ENCODE measurements at places on chromosomes 1 and 21. TPM values are rescaled to one million over a fixed set of nuclear protein-coding genes. Genes with fewer than 3 reads are reported as not detected.

LYPD8 gene
- not detected for total RNA-seq

KCNJ9 gene
- 0.11 TPM for total RNA-seq

OR2T11 gene
- not detected for total RNA-seq

DNA sequence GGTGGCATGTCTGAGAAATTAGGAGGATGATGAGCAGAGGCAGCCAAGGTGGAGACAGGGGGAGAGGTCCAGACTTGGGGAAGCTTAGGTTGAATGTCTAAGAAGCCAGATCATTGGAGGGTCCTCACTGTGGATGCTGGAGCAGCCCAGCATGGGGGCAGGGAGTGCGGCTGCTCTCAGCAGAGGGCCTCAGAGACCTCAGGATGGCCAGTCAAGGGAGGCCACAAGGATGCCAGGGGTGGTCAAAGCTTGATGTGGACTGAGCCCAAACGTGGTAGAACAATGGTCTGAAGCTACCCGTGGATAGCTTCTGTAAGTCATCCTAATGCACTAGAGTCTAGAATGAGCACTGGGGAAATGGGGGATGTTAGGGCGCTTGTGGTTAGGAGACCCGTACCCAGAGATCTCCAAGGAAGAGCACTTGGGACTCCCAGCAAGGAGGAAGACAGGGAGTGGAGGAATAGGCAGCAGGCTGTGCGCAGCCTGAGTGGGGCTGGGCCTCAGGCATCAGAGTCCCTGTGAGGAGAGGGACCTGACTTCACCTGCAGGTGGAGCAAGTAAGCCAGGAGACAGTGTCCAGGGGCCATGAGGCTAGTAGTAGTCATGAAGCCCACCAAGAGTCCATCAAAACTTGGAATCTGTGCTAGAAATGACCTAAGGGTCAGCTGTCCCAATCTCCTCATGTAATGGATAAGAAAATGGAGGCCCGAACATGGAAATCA lies 4.3 kb upstream of the S100A9 start:
- H3K4me3 ChIP-seq = no peak overlapping the region

GRCh38 chr21:15669247-15669646 lies 60.5 kb upstream of the USP25 start:
- no peaks in the 10 kb centered on the region for H3K27me3 ChIP-seq
- no peaks in the 10 kb centered on the region for H3K4me1 ChIP-seq
- no peak for DNase-seq
- H3K36me3 ChIP-seq = no peaks in the 10 kb centered on the region
- peak overlapping the region; percentile 57 for H3K27ac ChIP-seq

DNA sequence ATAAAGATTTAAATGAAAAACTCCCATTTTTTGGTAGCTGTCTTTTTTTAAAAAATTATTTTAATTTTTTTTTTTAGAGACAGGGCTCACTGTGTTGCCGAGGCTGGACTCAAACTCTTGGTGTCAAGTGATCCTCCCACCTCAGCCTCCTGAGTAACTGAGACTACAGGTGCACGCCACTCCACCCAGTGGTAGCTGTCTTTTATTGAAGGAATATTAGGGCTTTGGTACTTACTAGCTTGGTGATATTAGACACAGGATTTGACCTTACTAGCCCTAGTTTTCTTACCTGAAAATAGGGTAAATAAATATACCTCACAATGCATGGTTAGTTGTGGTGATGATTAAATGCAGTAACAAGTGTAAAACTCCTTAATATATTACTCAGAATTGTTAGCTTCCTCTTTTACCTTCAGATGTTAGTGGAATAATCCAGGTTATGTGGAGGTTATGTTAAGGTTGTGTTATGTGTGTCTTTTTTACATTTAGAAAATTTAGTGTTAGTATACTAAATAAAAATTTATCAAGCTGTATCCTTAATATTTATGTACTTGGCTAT lies 66.8 kb downstream of the PHACTR4 start:
- no peak overlapping the region for H3K27ac ChIP-seq
- no peak overlapping the region for H3K4me3 ChIP-seq
- H3K36me3 ChIP-seq = peaks cover 4% of the 10 kb centered on the region
- no peaks in the 10 kb centered on the region for H3K27me3 ChIP-seq
- no peak for DNase-seq

DNA sequence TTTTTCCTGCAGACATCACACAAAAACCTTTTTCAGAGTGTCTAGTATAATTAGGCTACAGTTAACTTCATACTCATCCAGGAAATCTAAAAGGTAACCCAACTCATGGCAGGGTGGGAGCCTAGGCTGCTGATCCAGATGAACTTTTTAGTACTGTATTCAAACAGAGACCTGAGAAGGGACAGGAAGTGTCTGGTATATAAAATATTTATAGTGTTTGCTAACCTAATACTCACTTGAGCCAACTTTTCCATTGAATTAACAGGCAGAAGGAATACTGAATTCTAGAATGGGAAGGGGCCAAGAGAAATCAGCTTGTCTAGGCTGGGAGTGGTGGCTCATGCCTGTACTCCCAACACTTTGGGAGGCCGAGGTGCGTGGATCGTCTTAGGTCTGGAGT lies 22.2 kb upstream of the NKAIN1 start:
- DNase-seq = no peak
- H3K27ac ChIP-seq = no peak overlapping the region
- no peaks in the 10 kb centered on the region for H3K4me1 ChIP-seq

DNA sequence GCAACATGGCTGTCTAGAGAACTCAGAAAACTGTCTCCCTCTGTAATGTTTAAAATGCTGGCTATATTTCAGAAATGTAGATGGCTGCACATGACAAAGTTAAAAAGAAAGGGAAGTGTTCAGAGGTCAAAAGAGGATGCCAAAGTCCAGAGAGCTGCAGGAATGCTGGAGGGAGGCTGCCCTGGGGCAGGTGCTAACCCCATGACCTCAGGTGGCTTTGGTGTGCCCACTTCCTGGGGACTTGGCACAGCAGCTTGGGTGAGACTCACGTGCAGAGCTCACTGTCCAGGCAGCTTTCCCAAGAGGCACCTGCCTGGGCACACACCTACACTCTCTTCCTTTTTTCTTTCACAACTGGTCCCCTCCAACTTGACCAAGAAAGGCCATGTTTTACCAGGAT lies 256.4 kb downstream of the KCNJ6 start:
- H3K4me1 ChIP-seq = no peaks in the 10 kb centered on the region
- no peak overlapping the region for H3K27ac ChIP-seq
- DNase-seq = no peak
- H3K4me3 ChIP-seq = no peak overlapping the region

- no peaks in the 10 kb centered on the region for H3K27me3 ChIP-seq
- H3K36me3 ChIP-seq = no peaks in the 10 kb centered on the region
- H3K4me1 ChIP-seq = no peaks in the 10 kb centered on the region
- H3K27ac ChIP-seq = no peak overlapping the region
Measured at GRCh38 chr1:12094180-12094579, 31.1 kb downstream of the TNFRSF8 start.

DNA sequence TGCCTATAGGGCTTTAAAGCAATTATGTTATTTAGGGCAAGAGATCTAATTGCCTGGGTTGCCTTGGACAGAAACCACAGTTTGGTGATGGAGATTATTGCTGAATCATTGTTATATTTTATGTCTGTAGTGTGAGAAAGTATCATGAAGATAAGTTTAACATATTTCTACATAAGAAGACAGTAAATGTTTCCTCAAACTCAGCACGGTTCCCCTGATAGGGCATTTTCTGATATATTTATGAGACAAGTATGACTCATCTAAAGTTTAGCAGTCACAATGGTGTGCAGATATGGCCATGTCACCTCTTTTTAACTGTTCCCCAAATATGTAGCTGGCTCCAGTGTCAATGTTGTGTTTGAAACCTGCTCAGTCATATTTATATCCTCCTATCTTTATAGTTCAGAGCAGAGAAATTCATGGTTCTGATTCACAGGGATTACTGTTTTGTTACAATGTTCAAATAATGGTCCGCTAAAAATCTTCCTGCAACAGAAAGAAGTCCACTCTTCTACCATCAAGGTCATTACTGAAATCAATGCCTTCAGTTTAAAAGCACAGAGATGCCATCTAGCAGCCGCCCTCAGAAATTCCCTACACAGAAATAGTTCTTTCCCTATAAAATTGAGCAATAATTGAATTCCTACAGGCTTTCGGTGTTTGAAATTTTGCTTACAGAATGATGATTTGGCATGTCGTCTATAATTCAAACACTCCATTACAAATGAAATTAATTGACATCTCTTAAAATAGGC lies 3.7 kb downstream of the OLFM3 start:
- no peaks in the 10 kb centered on the region for H3K36me3 ChIP-seq
- H3K27me3 ChIP-seq = peaks cover 39% of the 10 kb centered on the region
- peaks cover 14% of the 10 kb centered on the region for H3K4me1 ChIP-seq
- H3K27ac ChIP-seq = no peak overlapping the region
- DNase-seq = no peak
- no peak overlapping the region for H3K4me3 ChIP-seq

GRCh38 chr1:151993734-151994496 lies at the start of gene S100A10:
TSS of gene S100A10 (minus strand) at chr1:151993859. CDS start at chr1:151986230, 7,629 bp downstream.
- no peak within 1 kb of the TSS for H3K27ac ChIP-seq
- peaks cover 82% of the 10 kb centered on the region for H3K27me3 ChIP-seq
- DNase-seq = peak; percentile 40
- peak within 1 kb of the TSS; percentile 94 for H3K4me3 ChIP-seq

- H3K4me1 ChIP-seq = peaks cover 13% of the 10 kb centered on the region
- no peak overlapping the region for H3K4me3 ChIP-seq
- peaks cover 11% of the 10 kb centered on the region for H3K27me3 ChIP-seq
- H3K36me3 ChIP-seq = no peaks in the 10 kb centered on the region
- DNase-seq = no peak
Measured at GRCh38 chr1:44481701-44482100, 76.6 kb downstream of the RNF220 start.

DNA sequence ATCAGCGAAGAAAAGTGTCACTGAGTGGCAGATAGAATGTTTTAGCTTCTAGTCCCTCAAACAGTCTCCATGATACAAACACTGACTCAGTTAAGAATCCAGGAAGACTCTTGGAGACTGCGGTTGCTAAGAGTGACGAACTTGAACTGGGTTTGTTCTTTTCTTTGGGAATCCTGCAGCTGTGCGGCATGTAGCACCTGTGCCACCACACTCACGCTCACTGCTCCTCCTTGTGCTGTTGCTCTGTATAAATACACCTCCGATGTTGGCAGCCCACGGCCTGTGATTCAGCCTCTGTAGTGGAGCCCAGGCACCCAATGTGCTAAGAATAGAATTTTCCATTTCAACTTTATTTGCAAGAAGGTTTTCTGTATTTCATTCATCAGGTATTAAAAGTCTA lies 5.5 kb upstream of the PPIE start:
- no peak for DNase-seq
- H3K27ac ChIP-seq = no peak overlapping the region
- no peaks in the 10 kb centered on the region for H3K4me1 ChIP-seq
- H3K27me3 ChIP-seq = peaks cover 94% of the 10 kb centered on the region
- no peak overlapping the region for H3K4me3 ChIP-seq

GRCh38 chr1:156106624-156107488 lies 7.7 kb upstream of the LMNA start:
- peaks cover 3% of the 10 kb centered on the region for H3K36me3 ChIP-seq
- DNase-seq = no peak
- peak overlapping the region; percentile 75 for H3K4me3 ChIP-seq
- H3K27ac ChIP-seq = peak overlapping the region; percentile 94

DNA sequence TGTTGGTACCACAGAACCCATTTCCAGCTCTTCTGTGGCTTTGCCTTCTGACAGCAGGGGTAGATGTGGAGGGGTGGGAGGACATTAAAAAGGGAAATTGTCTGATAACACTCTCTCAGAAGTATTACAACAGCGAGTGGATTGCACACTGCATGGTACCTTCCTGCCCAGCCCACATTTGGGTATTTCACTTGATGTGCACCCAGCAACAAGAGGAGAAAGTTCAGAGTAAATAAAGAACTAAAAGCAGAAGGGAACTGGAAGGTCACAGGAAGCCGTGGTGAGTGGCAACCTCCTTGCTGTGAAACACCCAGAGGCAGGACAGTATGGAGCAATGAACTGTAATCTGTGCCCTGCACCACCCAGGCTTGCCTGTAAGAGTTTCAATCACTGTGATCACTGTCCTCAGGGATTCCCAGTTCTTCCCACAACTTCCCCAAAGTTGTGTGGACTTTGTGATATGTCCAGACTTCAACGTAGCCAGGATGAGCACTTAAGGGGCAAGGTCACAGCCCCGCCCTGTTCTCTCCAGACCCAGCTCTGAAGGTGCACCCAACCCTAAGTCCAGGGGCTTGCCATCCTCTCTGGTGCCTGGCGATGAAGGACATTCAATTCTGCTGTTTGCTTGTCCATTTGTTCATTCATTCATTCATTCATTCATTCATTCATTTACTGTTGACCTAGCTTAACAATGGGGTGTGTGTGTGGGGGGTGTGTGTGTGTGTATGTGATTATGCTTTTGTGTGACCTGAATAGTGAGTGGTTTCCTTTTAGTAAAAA lies 18.7 kb upstream of the F5 start:
- no peaks in the 10 kb centered on the region for H3K36me3 ChIP-seq
- H3K4me3 ChIP-seq = no peak overlapping the region
- H3K27me3 ChIP-seq = peaks cover 79% of the 10 kb centered on the region
- no peak overlapping the region for H3K27ac ChIP-seq
- no peaks in the 10 kb centered on the region for H3K4me1 ChIP-seq

- no peaks in the 10 kb centered on the region for H3K36me3 ChIP-seq
- H3K27me3 ChIP-seq = peaks cover 21% of the 10 kb centered on the region
- peaks cover 31% of the 10 kb centered on the region for H3K4me1 ChIP-seq
- no peak overlapping the region for H3K4me3 ChIP-seq
- no peak overlapping the region for H3K27ac ChIP-seq
Measured at GRCh38 chr1:225949041-225949440, 8.0 kb upstream of the LEFTY2 start.

DNA sequence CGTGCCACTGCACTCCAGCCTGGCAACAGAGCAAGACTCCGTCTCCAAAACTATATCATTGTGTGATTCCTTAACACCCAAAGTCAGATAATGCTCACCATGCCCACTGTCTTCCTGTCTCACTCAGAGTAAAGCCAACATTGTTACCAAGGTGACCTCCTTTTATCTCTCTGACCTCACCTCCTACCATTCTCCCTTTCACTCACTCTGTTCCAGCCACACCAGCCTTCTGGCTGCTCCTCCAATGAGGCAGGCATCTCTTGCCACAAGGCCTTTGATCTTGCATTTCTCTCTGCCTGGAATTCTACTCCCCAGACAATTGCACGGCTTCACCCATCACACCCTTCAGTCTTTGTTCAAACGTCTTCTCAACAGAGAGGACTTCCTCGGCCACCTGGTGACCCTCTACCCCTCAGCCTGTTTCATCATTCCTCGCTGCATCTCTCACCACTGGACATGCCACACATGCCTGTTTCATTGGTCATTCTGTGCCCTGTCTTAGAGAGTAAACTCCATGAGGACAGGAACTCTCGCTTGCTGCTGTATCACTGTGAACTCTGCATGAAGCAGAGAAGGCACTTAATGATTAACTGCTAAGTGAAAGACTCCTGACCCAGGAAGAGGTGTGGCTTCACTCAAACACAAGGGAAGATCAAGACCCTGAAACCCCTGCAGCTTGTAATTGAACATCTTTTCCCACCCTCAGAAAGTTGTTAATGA lies 67.1 kb upstream of the CAPZB start:
- H3K4me3 ChIP-seq = no peak overlapping the region
- no peak for DNase-seq
- H3K27ac ChIP-seq = no peak overlapping the region
- no peaks in the 10 kb centered on the region for H3K4me1 ChIP-seq

DNA sequence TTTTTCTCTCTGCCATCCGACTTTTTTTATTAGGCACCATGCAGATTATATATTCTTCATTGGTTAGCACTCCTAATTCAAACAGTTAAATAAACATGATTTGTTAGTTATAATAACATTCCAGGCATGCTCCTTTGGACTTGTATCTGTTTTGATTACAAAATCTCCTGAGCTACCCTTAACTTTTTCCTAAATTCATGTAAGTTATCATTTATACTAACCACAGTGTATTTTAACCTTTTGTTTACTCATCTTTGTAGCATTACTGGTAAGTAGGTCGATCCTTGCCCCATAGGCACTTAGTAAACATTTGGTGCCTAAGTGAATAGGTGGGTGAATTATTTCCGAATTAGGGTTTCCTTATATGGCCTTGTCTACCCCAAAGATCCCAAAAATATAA lies 43.8 kb downstream of the MIER1 start:
- no peaks in the 10 kb centered on the region for H3K4me1 ChIP-seq
- DNase-seq = no peak
- no peak overlapping the region for H3K27ac ChIP-seq
- no peak overlapping the region for H3K4me3 ChIP-seq
